ENCODE measurements at places on chromosomes 3 and 15.

GRCh38 chr3:106257172-106257571 lies 388.4 kb upstream of the CBLB start:
- no peak for DNase-seq

- no peak for DNase-seq
These were observed 89.3 kb downstream of the PLSCR2 start for GRCh38 chr3:146380046-146380445.

DNA sequence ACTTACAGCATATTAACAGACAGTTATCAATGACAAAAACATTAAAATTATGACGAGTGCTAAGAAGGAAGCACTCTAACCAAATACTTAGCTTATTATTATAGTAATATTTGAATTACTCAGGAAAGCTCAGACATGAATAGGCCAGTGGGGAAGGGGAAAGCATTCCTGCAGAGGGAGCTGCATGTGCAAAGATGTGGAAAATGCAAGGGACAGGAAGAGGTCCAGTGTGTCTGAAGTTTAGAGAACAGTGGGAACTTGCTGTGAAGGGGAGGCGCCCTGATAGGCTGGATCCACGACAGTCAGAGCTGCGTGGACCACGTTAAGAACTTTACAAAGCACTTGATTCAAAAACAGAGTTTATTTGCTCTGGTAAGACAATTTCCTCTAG lies 1.2 kb upstream of the SPICE1 start:
- DNase-seq: no peak

DNA sequence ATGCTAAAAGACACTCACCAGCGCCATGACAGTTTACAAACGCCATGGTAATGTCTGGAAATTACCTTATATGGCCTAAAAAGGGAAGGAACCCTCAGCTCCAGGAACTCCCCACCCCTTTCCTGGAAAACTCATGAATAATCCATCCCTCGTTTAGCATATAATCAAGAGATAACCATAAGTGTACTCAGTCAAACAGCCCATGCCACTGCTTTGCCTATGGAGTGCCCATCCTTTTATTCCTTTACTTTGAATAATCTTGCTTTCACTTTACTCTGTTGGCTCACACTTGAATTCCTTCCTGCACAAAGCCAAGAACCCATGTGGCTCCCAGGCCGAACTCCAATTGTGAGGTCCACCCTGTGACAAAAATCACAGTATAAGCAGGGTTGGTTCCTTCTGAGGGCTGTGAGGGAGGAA lies 19.1 kb upstream of the FSTL1 start:
- DNase-seq: no peak

DNA sequence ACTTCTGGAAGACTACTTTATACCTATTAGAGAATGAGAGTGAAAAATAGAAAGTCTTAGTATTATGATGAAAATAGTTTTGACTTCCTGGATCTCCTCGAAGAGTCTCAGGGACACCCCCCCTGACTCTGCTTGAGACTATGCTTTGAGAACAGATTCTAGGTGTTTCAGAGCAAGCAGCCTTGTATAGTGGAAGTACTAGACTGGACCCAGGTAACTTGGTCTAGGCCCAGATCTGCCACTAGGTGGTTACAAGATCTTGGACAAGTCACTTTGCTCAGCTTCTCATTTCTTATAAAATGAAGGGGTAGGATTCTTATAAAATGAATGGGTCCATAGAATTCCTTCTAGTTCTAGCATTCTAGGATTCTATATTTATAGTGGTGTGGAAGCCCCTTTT lies 9.1 kb downstream of the ABHD5 start:
- no peak for DNase-seq

DNA sequence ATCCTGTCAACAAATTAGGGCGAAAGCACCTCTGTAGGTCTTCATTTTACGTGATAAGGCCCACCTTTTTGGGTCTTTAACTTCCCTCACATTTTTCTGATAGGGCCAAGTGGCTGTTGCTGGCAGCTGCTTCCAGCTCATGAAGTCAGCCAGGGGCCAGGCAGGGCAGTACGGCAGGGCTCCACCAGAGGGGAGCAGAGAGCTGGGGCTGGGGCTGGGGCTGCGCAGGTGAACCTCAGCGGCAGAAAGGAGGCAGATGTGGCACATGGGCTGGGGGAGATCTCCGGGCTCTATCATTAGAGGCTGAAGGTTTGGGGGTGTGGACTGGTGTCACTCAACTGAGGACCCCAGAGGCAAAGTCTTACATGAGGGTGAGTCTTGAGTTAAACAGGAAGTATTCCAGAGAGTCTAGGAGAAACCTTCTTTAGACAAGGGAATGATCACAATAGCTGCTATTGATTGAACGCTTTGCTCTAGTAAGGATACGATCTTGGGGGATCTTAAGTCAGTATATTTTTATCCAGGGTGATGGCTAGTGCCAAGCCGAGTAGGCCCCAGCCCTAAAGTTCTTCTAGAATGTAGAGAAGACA lies 62.8 kb upstream of the MEX3B start:
- peak; percentile 1 for DNase-seq

DNA sequence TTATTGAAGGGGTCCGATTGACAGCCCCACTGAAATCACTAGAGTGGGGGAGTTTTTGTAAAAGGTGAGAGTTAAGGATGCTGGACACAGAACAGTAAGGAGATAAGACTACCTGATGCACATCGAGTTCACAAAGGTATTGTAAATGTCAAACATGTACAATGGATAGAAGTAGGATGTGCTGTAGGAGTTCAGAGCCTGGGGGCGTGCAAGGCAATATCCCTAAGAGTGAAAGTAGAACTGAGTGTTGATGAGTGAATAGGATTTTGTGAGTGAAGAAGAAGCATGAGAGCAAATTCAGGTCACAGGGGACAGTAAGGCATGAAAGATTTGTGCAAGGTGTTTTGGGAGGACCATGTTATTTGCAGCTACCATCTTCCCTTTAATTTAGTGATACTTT lies 21.5 kb downstream of the DOCK3 start:
- peak; percentile 4 for DNase-seq

DNA sequence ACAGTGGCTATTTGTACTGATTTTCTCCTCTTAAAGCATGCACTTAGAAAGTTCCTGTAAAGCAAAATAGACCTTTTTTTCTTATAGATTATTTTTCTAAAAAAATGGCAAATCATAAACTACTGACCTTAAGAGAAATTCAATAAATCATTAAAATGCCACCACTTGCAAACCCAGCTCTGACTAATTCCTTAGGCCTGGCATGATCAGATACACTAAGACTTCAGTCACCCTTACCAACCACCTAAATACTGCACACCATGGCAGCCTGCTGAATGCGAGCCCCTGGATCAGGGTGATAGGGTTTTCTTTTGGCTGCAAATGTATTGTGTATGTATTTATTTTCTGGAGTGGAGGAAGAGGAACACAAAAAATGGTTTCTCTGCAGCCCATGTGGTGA lies 370.6 kb upstream of the TBL1XR1 start:
- DNase-seq: no peak

DNA sequence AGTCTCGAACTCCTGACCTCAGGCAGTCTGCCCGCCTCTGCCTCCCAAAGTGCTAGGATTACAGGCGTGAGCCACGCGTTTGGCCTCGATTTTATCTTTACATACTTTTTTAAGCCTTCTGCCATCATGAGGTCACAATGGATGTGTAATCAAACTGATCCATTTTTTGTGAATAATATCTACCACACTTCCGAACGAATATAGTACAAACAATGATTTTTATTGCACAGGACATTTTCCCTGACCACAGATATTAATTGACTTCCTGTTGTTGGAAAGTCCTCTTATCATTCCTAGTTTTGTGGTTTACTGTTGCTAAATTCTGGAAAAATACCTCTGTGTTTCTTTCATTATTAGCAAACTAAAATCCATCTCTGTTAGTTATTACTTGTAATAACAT lies 68.9 kb downstream of the MINDY2 start:
- DNase-seq: no peak

DNA sequence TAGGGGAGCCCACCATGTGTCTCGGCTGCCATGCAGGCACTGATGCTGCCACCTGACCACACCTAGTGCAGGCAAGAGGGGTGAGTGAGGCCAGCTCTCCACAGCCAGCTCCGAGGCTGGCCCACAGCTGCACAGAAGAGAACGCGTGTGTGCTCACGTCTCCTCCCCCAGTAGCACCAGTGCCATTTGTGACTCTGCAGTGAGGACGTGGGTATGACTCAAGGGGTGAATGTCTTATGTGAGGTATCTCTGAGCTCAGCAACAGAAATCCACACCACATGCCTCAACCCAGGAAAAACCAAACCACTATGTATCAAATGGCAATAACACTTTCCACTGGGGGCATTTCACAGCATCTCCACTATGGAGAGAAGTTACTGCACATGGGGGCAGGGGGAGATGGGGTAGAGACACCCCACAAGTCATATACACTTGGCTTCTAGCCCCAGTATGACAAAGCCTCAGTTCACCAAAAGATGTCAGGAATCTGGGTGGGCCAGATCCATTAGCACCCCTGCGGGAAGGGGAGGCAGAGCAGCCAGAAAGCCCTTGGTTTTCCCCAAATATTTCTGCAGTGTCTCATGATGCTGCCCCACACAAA lies 87.6 kb downstream of the LRIG1 start:
- DNase-seq: no peak

- DNase-seq: no peak
These were observed 86.6 kb downstream of the CHRD start for GRCh38 chr3:184466413-184466960.

DNA sequence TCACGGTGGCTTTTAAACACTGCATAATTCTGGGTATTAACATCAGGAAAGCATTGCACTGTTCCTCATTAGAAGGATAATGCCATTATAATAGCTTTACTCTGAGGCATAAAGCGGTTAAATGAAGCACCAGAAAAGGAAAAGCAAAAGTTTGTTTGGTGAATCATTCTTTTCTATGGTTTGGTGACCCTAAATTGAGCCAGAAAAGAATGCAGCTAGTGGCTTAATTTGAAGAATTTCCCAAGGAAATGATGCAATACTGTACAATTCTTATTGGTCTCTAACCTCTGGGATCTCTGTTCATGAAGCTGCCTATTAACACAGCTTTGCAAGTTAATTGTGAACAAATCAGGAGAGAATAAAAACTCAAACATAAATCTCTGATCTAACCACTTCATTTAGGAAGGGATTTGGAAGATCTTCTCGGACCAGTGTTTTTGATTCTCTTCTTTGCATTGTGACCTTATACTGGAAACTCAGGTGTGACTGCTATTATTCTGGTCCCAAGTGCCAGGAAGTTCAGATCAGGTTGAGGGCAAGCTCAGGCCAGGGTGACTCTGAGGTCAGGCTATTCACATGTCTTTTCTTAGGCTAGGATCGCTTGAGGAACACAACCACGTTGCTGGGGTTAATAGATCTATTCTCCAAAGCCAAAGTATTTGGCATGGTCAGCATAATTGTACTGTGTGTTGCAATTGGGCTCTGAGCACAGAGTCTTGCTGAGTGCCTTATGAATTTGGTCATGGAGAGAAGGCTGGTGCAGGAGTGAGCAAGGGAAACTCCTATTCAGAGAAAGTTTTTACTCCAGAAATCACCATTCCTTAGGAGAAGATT lies 11.3 kb upstream of the DLG1 start:
- DNase-seq: no peak

- no peak for DNase-seq
These were observed 25.1 kb upstream of the CDCP1 start for GRCh38 chr3:45171283-45171682.

DNA sequence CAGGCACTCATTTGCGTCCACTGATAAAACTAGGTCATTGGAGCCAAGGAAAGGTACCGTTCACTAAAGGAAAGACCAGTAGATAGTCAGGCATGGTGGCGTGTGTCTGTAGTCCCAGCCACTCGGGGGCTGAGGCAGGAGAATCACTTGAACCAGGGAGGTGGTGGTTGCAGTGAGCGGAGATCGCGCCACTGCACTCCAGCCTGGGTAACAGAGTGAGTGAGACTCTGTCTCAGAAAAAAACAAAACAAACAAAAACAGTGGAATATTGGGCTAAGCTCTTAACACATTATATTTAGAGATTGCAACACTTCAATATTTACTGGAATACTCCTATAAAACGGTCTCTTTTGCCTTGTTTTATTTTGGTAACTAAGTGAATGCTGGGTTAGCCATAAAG lies 17.4 kb downstream of the MAP2K1 start:
- no peak for DNase-seq

GRCh38 chr15:40845511-40846284 lies 1.9 kb downstream of the SPINT1 start:
- no peak for DNase-seq

DNA sequence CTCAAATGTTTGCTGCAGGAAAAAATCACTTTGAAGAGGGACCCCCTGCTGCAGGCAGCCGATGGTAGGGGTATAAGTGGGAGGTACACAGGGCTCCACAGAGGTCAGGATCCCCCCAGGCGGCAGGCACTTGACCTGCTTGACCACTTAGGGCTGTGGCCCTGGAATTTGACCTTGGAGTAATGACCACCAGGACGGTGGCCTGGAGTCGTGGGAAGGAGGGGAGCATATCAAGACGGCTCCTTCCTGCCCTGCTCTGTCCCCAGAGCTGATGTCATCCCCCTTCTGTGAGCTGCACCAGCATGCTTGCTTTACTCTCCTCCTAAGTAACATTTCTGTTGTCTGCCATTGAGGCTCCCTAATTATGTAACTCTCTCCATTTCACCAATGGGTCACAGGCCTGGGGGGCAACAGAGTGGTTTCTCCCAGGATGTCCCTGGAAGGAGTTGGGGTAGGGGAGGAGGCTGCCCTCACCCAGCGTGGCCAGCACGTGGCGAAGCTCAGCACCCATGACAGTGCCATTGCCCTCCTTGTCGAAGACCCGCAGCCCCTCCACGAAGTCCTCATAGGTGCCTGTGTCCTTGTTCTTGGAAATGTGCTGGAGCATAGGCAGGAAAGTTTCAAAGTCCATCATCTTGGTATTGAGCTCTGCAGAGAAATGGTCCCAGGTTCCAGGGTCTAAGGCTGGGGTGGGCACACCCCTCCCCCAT lies 4.1 kb downstream of the MYL3 start:
- DNase-seq: no peak

DNA sequence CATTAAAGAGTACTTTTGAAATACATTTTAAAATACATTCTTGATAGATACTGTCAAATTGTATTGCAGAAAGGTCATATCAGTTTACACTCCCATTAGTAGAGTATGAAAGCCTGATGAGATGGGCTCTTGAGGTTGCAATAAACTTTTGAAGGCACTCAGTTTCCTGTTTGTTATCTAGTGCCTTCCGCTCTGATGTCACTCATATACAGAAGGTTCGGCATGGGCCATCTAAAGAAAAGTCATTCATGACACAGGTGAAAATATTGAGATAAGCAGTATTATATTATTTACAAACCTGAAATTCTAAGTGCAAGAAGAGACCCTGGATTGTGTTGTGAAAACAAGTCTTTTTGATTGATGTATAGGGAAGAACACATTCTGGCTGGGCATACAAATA lies 36.5 kb upstream of the DENND4A start:
- no peak for DNase-seq

All from caudate nucleus (tissue), 63 donors.